Activated T-helper 2 cell treated with anti-CD3 and anti-CD28 coated beads, Interferon-gamma antibody, Interleukin-2, Interleukin-4, amounts not matched to agents 10 μg/mL and 5 μg/mL and 100 μg/mL, durations not matched to agents 14 hours and 24 hours and 36 hours (primary cell): ENCODE measurements at places on chromosomes 16 and 17.

- DNase-seq = no peak
Observed at GRCh38 chr16:89890200-89890599, 16.8 kb downstream of the TCF25 start.

DNA sequence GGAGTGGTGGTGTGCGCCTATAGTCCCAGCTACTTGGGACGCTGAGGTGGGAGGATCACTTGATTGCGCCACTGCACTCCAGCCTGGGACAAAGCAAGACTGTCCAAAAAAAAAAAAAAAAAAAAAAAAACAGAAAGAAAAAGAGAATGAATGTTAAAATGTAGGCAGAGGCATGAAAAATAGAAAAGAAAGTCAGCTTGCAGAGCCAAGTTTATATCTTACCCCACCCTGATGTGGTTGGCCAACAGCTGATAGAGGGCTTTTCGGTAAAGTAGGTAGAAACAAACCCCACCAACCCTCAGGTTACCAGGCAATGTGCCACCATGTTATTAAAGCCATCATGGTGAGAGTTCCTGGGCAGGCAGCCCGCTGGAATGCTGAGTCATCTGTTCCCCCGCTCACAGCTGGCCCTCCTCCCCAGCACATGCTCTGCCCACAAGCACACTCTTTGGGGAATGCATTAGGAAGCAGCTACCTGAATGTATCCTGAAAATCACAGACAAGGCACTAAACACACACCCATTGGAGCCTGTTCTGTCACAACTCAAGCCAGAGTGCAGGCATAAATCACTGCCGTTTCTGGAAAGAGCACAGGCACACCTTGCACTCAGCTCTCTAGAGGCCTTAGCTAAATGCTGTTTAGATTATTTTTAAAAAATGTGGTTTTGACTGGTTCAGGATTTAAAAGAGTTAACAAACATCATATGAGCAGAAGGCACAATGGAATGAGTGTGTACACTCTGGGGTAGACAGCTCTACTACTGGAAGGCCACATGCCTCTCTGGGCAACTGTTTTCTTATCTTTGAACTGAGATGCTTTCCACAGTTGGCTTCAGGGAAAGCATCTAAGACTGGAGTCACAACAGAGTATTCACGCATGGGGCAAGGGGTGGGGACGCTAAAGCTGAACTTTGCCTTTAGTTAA lies 128.5 kb downstream of the PARN start:
- DNase-seq = no peak

GRCh38 chr16:12489357-12489990 lies 314.2 kb downstream of the CPPED1 start:
- DNase-seq = no peak

- no peak for DNase-seq
Observed at GRCh38 chr16:6110346-6110745, 1012.8 kb upstream of the EEF2KMT start.

- no peak for DNase-seq
Observed at GRCh38 chr17:52105591-52105990, 52.9 kb downstream of the CA10 start.

DNA sequence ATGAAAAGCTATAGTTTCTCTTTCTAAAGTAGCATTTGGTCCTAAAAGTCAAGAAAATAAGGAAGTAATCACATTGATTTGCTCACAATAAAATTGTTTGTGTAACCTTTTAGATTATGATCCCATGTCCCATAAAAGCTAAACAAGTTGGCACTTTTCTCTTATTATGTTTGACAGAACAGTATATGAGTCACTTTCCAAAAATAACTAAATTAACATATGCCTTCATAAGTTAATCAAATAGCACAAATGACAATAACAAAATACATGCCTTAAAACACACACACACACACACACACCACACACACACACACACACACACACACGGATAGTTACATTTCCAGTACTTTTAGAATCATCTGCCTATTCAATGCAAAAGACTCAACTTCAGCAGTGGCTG lies 2.8 kb downstream of the MED13 start:
- no peak for DNase-seq

DNA sequence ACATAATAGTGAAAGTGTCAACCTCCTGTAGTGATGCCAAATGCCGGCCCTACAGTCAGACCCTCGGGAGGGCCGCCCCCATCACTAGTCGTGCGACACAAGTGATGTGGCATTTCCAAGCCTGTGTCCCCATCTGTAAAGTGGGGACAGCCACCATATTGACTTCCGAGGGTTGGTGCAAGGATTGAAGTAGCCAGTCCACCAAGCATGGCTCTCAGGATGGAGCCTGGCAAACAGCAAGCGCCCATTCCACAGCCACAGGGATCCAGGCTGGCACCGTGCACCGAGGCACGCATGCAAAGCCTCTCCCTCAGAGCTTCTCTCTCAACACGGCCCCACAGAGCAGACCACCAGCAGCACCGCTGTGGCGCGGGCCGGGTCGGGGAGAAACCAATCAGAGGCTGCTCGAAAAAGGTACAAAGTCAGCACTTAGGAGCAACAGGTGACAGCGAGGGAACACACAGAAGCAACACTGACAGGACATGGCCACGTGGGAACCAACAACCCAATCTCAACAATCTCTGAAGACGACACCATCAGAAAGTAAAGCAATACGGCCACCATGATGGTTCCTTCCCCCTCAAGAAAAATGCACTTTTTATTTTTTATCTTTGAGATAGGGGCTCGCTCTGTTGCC lies 20.6 kb downstream of the ZCCHC14 start:
- DNase-seq = no peak

GRCh38 chr16:64375391-64375980 lies 746.4 kb downstream of the CDH11 start:
- no peak for DNase-seq

- DNase-seq = no peak
Observed at GRCh38 chr17:32370426-32370825, 20.5 kb downstream of the ZNF207 start.

DNA sequence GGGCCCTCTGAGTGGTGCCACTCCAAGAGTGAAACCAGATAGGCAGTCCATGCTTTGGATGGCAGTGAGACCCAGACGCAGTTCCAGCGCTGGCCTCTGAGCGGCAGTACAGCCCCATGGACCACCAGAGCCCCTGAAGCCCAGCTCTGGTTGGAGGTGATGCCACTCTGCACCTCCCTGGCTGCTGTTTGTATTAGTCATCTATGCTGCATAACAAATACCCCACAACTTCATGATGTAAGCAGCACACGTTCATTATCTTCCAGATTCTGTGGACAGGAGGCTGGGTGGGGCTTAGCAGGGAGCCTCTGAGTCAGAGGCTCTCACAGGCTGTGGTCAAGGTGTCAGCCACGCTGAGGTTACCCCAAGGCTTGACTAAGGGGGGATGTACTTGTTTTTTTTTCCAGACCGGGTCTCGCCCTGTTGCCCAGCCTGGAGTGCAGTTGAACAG lies 5.1 kb upstream of the NME4 start:
- DNase-seq = peak; percentile 56

DNA sequence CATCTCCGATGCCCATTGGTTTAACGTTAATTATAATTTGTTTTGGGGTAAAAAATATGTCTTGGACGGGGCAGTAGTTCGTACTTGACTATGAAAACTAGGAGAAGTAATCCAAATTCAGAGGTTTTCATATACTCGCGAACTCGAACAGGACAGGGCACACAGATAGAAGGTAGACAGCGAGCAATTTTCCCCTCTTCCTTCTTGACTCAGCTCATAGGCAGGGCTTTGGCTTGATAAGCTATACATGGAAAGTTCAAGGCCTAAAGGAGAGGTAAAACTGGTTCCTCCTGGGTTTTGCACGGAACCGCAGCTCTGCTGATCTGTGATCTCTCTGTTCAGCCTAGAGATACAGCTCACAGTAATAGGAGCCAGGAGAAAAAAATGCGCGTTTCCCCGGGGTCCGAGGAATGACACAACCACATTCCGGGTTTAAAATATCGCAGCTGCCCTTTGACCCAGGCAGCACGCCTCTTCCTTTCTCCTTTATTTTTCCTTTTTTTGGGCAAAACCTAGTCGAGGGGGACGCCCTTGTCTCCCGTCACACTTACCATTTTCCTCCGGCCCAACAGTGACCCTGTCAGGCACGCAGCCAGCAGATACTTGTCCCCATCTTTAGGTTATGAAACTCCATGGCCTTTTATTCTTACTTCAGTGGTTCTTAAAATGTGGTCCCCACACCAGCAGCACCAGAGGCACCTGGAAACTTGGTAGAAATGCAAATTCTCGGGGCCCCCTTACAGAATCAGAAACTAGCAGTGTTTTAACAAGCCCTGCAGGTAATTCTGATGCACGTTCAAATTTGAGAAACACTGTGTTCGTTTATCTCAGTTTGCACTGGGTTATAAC lies 1.7 kb upstream of the LASP1 start:
- DNase-seq = no peak

GRCh38 chr17:27341041-27341471 lies 47.1 kb downstream of the WSB1 start:
- DNase-seq = no peak

- no peak for DNase-seq
Observed at GRCh38 chr17:81794074-81794476, 9.9 kb upstream of the GCGR start.

GRCh38 chr17:46894476-46895151 lies 28.3 kb upstream of the GOSR2 start:
- no peak for DNase-seq

GRCh38 chr16:84416407-84417321 lies 48.3 kb downstream of the ATP2C2 start:
- no peak for DNase-seq

DNA sequence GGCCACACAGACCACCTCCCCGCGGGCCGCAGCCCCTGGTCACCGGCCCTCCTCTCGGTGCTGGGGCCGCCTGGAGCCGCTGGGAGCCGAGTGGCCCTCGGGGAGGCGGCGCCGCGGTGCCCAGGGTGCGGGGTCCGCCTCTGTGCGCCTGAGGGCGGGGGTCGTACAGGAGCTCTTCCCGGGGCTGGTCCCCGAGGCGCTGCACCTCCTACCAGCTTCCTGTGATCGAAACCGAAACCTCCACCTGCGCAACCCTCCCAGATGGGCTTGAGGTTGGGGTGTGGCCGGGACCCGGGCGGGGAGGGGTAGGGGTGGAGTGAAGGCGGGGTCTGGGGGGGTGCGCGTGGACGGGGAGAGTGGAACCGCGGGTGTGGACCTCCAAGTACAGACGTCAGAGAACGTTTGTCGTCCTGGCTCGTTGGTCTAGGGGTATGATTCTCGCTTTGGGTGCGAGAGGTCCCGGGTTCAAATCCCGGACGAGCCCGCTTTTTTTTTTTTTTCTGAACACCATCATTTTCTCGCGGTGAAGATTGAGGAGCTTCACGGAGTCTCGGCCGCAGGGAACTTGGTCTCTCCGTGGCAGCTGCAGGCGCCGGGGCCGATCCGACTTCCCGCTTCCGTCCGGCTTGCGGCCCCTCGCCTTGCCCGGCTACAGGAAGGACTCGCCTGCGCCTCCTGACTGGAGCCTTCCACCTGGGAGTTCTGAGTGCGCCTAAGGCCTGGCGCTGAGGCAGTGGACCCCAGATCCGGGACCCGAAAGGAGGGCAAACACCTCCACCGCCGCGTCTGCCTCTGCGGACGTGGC lies 23.9 kb downstream of the ZNF213 start:
- peak; percentile 85 for DNase-seq

- no peak for DNase-seq
Observed at GRCh38 chr16:66485376-66485775, 58.3 kb downstream of the BEAN1 start.
